HS-27A (cell line): ENCODE measurements at places on chromosomes 4 and X.

DNA sequence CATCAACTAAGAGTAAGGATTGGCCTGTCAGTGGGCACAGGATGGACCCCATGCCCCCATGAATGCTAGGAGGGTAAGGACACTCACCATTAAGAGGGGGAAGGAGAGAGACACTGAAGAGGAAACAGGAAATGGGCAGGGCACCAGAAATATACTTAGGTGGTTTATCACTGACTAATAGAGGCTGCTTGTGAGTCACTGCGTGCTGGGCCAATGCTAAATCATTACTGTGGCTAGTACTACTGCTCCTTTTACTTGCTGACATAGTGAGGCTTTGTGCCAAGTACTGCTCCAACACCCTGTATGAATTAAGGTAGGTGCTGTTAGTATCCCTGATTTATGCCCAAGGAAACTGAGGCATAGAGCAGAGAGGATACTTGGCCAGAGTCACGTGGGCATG is 130.4 kb upstream of the FRMPD4 start:
- peak; percentile 39 for DNase-seq

- DNase-seq = no peak
These were observed 71.7 kb upstream of the HGFAC start for GRCh38 chr4:3369781-3370674.

DNA sequence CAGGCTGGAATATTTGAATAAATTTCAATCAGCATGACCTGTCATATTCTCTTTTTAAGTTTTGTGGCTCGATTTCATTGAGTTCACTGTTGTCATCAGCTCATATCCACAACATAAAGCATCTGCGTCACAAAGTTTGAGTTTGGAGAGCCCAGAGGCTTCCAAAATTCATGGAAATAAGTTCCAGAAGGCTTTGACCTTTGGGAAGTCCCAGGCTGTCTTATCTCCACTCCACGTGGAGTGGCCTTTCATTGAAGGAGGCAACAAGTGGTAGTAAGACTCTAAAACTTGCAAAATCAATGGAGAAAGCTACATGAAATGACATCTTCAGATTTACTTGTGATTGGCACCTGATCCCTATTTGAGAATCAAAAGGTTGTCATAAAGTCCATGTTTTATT is 54.1 kb upstream of the UNC5C start:
- DNase-seq = no peak

- DNase-seq = peak; percentile 96
These were observed 272.8 kb upstream of the EPHA5 start for GRCh38 chr4:65943076-65943475.

GRCh38 chrX:32745323-32745722 is 466.0 kb downstream of the DMD start:
- DNase-seq = no peak

- DNase-seq = no peak
These were observed 350.9 kb downstream of the MID1IP1 start for GRCh38 chrX:39152106-39152649.

- DNase-seq = no peak
These were observed 103.5 kb downstream of the SYNPO2 start for GRCh38 chr4:118992149-118992548.

DNA sequence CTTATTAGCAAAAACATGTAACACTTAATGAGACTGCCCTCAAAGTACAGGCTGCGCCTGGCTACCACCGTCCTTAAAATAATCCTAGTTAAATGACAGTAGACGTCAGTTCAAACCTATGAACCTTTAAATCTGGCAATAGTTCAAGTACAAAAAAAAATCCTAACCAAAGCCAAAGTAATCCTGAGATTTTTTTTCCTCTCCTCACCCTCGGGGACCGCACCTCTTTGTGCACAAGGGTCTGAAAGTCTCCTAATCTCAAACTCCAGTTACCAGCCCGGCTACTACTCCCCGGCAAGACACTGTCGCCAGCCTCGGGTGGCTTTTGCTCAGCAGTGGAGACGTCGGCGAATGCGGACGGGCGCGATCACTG is 439 bp downstream of the SEC31A start:
- no peak for DNase-seq

GRCh38 chrX:28851871-28852270 is 264.6 kb downstream of the IL1RAPL1 start:
- DNase-seq = no peak

- DNase-seq = no peak
These were observed 984.9 kb upstream of the INTU start for GRCh38 chr4:126647756-126648397.

DNA sequence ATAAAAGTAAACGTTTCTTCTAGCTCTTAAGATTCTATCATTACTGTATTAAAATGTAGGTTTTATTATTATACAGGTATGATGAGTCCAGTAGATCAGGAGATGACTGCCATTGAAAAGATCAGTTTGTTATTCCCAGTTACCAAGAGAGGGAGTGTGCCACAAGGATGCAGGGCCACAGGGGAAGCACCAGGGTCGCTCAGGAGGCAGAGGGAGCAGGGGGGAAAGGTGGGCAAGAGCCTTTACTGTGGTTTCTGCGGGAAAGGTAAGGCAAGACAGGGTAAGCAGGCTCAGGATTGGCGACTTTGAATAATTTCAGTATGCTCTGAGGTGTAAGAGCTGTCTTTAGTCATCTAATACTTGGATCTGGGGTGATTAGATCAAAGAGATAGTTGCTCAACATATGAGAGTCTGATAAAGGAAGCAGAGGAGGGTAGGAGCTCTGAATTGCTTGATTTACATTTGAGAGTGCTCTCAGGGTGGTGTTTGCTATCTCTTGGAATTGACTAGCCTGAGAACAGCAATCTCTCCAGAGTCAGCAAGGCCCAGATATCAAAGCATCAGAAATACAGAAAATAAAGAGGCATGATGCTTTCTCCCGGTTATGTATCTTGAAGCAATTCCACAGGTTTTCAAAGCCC is 86.0 kb downstream of the NDST3 start:
- DNase-seq = no peak

- DNase-seq = no peak
These were observed 42.2 kb upstream of the PTCHD1 start for GRCh38 chrX:23292354-23292987.

DNA sequence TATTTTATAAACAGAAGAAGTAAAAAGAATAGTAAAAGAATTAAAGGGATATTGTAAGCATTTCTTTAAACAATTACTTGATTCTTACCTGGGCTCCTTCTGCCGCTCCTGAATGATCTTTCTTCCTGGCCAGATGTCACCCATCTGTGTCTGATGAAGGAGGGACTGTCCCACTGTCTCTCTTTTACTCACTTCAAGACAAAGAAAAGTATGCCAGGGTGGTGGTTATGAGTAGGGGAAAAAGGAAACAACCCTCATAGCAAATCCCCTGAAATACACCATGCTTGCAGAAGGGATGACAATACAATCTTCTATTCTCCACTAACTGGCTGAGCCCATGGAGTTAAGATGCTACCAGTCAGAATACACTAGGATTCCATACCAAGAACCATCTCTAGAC is 31.1 kb downstream of the SYTL4 start:
- no peak for DNase-seq

DNA sequence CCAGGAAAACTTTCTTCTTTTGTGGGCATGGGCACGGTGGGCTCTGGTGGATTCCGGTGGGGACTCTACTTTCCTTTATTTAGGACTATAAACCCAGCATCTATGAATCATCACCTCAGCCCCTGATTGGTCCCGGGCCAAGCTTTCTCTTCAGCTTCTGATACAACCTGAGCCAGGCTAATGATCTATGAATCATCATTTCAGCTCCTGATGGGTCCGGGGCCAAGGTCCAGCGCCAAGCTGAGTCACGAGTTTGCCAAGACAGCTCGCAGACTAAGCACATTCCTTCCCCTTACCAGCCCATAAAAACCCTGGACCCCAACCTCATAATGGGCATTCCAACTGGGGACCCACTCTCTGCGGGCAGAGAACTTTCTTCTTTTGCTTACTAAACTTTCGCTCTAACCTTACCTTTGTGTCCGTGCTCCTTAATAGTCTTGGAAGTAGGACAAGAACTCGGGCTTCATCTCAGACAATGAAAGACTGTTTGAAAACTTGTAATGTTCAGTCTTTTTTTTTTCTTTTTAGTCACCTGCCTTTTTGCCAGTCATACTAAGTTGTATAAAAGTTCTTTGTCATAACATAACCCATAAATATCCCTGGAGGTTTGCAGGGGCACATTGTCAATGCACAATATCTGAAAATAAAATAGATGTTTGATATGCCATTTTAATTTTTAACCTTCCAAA is 904.9 kb upstream of the EPHA5 start:
- DNase-seq = peak; percentile 99

DNA sequence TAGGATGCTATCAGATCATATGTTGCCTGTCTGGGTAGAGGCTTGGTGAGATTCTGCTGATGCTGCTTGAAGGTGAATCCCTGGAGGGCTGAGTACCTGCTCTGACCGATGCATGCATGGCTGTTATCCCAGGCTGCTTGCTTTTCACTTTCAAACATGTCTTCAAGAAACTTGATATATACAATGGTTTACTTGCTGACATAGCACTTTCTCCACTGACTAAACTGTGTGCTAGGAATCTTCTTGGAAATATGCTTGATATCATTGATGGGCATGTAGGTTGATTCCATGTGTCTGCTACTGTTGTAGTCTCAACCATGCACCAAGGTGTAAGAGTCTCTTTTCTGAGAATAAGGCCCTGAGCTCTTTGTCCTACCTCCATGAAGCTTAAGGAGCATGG is 79.6 kb upstream of the WDR1 start:
- DNase-seq = no peak

DNA sequence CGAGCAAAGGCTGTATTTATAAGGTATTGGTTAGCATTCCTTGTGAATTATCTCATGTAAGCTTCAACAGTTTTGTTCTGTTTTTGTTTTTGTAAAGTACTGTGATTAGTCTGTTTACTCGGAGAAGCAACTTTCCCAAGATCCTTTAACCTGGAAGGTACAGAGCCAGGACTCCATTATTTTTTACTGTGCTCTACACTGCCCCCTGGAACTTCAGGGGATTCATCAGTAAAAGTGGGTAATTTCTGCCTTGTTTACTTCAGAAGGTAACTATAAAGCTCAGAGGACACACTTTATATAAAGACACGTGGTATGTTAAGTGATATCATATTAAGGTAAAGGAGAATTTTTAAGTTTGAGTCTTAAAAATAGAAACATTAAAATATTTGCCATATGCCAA is 124.9 kb downstream of the IQCM start:
- no peak for DNase-seq

- DNase-seq = no peak
These were observed 116.2 kb upstream of the STX18 start for GRCh38 chr4:4658052-4658451.

GRCh38 chr4:185540487-185541120 is 5.3 kb upstream of the PDLIM3 start:
- DNase-seq = no peak

- no peak for DNase-seq
These were observed 115.0 kb upstream of the KCNIP4 start for GRCh38 chr4:22063613-22064012.
